ENCODE measurements at places on chromosomes 11 and 22.
A peak's percentile ranks its signal among the peaks of the same experiment; 100 is the strongest.

DNA sequence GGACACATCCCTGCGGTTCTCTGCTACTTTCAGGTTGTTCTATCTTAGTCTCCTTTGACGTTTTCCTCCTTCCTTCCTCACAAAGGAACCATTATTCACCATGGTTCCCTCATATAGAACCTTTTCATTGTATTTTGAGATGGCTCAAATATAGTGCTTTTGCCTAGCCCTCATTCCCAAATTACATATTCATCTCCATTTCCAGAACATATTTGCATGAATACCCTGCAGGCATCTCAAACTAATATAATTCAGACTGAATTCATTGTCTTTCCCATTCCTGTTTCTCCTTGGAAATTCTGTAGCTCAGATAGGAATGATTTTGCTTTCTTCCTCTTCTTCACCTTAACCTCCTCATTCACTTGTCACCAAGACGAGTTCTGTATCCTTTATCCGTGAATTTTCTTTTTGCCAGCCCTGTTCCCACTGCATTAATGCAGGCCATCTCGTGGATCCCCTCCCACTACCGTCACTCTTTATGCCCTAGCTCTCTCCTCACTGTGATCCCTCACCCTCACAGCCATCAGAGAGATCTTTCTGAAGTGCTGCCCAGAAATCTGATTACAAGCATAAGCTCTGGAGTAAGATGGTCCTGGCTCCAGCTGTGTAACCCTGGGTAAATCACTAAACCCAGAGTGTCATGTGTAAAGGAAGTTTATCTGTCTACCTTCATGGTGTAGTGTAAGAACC is 23.3 kb downstream of the PIWIL4 start:
- no peak for DNase-seq
- H3K4me1 ChIP-seq = no peaks in the 10 kb centered on the region
- H3K4me3 ChIP-seq = no peak overlapping the region
- H3K27me3 ChIP-seq = no peaks in the 10 kb centered on the region
- no peak overlapping the region for H3K27ac ChIP-seq

DNA sequence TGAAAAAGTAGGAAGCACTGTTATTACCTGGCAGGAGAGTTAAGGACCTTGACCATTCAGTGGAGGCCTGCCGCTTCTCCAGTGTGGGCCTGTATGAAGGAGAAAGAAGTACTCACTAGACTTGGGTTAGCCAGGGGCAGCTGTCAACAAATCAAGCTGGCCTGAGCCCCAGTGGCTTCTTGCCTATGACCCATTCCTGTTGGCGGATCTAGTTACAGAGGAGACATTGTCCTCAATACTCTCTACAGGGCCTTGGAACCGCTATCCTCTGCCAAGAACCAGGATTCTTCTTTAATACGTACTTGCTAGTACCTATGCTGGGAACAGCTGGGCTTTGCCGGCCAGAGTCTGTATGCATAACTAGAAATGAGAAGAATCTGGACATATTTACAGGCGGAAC is 68.1 kb downstream of the ALX4 start:
- peaks cover 12% of the 10 kb centered on the region for H3K4me1 ChIP-seq
- H3K4me3 ChIP-seq = no peak overlapping the region
- no peaks in the 10 kb centered on the region for H3K27me3 ChIP-seq
- DNase-seq = no peak
- H3K27ac ChIP-seq = no peak overlapping the region

GRCh38 chr11:63970902-63971301 is 3.5 kb upstream of the COX8A start:
- no peak overlapping the region for H3K27ac ChIP-seq
- no peak for DNase-seq
- H3K27me3 ChIP-seq = no peaks in the 10 kb centered on the region
- H3K36me3 ChIP-seq = no peaks in the 10 kb centered on the region
- peaks cover 3% of the 10 kb centered on the region for H3K4me1 ChIP-seq

DNA sequence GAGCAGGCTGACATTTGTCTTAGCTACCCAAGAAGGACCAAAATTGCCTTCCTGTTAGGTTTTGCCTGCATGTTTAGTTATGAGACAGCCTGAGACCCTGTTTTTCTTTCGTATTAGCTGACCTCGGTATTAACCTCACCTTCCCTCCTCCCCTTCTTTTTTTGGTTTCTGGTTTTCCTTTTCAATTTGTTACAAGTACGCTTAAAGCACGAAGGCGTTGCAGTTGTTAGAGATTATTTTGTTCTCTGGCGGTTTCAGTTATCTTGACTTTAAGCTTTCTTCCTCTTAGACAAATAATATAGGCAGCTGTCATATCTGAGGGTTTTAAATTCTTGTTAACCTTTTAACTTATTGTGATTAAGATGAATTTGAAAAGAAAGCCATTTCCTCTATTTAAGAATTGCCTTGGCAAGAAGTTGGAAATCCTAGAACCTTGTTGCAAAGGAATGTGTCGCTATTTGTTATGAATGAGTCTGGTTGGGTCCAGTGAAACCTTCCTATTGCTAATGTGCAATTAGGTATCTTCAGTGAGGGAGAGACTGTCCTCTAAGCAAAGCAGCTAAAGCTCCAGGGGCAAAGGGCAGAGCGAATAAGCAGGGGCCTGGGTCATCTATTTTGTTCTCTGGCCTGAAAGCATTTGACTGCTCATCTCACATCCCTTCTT is 45.7 kb downstream of the PACS1 start:
- H3K4me1 ChIP-seq = peaks cover 16% of the 10 kb centered on the region
- no peaks in the 10 kb centered on the region for H3K36me3 ChIP-seq
- DNase-seq = no peak
- H3K27ac ChIP-seq = no peak overlapping the region
- H3K4me3 ChIP-seq = no peak overlapping the region

GRCh38 chr11:123740787-123741158 is 687 bp downstream of the ZNF202 start:
- no peaks in the 10 kb centered on the region for H3K36me3 ChIP-seq
- H3K27ac ChIP-seq = peak overlapping the region; percentile 58
- no peaks in the 10 kb centered on the region for H3K27me3 ChIP-seq
- H3K4me1 ChIP-seq = peaks cover 10% of the 10 kb centered on the region

DNA sequence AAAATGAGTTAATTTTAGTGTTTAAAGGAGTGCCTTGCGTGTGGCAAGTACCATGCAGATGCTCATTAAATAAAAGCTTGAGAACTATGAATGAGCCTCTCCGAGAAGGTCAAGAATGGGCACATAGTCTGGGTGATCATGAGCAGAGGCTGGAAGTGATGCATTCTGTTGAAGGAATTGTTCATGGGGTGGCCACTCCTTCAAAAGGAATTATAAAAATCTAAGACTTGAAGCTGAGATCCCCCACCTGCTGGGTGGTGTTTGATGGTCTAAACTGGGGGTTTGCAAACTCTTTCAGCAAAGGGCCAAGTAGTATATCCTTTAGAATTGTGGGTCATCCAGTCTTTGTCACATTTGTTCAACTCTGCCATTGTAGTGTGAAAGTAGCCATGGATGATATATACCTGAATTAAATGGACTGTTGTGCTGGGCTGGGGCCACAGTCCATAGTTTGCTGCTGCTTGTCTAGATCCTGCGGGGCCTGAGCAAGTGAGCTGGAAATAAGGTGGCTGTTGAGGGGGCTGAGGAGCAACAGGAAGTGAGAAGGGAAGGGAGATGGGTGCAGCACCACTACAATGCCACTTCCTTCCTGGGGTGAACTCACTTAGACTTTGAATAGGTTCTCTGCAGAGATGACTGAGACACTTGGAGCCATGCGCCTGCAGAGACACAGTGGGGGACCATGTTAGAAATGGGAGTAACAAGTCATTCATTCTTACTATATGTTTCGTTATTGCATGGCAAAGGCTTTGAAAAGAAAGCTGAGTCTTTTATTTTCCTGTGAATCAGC is 179.0 kb downstream of the SNX19 start:
- DNase-seq = no peak
- no peaks in the 10 kb centered on the region for H3K27me3 ChIP-seq
- H3K36me3 ChIP-seq = no peaks in the 10 kb centered on the region
- no peak overlapping the region for H3K27ac ChIP-seq
- H3K4me1 ChIP-seq = peaks cover 5% of the 10 kb centered on the region
- H3K4me3 ChIP-seq = no peak overlapping the region

GRCh38 chr11:18236664-18237356 is at the start of gene SAA4:
TSS of gene SAA4 (minus strand) at chr11:18236802. CDS start at chr11:18235926, 876 bp downstream.
- no peaks in the 10 kb centered on the region for H3K36me3 ChIP-seq
- H3K27me3 ChIP-seq = no peaks in the 10 kb centered on the region
- H3K27ac ChIP-seq = no peak within 1 kb of the TSS
- no peaks in the 10 kb centered on the region for H3K4me1 ChIP-seq
- no peak within 1 kb of the TSS for H3K4me3 ChIP-seq

DNA sequence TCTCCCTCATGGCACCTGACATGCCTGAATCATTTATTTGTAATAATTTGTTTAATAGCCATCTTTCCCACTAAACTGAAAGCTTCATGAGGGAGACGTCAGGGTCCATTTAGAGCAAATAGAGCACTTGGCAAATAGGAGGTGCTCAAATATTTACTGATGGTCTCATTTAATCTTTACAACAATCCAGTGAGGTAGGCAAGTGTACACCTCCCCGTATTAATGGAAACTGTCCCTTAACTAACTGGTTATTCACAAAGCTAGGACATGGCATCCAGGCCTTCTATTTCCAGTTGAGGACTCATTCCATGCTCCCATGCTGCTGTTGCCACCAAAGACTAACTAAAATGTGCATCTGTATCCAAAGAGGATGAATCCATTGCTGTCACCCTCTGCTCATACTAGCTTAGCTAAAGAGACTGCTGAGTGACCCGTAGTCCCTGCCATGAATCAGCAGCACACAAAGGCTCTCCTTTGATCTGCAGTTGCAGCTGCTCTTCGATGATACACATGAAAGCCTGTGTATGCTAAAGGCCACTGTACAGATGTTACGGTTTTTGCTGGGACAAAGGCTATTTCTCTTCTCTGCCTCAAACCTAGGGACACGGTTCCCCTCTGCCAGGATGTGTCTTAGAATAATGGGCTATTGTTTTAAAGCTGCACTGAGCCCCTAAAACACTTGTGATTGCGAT is 82.6 kb downstream of the RAB30 start:
- H3K27ac ChIP-seq = no peak overlapping the region
- no peaks in the 10 kb centered on the region for H3K36me3 ChIP-seq
- no peak overlapping the region for H3K4me3 ChIP-seq
- H3K27me3 ChIP-seq = no peaks in the 10 kb centered on the region

DNA sequence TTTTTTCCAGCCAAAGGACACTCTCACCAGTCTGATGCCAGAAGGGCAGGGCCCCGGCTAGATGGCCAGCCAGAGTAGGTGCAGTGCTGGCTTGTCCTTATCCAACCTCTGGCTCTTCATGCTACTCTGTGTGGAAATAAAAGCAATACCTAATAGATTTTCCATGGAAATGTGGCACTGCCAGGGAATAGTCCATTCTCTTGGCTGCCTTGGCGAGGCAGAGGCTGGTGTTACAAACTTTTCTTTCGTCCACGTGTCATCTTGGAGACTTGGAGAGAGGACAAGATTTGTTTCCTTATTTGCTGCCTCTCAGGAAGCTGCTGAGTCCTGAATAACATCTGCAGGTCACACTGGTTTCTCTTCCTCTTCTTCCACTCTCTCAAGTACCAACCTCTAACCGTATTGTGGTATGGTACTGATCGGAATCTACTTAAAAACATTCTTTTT is 17.2 kb upstream of the C1QTNF4 start:
- H3K27me3 ChIP-seq = no peaks in the 10 kb centered on the region
- no peak for DNase-seq
- no peak overlapping the region for H3K27ac ChIP-seq

DNA sequence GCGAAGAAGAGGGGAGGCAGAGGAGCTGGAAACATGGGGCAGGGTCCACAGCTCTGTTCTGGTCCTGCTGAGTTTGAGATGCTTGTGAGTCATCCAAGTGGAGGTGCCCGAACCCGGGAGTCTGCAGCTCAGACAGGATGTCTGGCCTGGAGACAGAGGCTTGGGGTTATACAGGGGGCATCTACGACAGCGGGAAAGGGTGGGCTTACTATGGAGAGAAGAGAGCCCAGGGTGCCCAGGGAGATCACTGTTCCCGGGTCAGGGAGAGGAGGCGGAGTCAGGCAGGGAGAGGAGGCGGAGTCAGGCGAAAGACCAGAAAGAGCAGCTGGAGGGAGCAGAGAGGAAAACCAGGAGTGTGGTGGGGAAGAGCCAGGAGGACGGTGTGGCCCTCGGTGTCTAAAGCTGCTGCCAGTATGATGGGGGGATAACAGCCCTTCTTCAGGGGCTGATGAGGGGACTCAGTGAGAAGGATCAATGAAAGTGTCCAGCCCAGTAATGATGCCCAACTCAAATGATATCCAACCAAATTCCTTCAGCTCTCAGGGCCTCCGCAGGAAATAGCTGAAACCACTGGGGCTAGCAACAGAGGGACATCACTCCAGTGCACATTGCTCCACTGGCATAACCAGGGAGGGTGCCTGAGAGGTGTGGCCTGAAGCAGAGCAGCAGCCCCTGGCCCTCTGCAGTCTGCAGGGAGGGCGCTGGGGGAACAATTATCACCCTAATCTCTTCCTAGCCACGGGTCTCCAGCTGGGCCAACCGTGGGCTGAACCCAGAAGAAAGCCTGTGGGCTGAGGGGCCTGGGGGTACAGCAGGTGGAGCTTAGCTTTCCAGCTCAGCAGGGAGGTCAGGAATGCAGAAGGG is 2.6 kb upstream of the LTBP3 start:
- H3K27ac ChIP-seq = peak overlapping the region; percentile 80
- no peaks in the 10 kb centered on the region for H3K36me3 ChIP-seq
- H3K4me3 ChIP-seq = no peak overlapping the region
- DNase-seq = peak; percentile 86

DNA sequence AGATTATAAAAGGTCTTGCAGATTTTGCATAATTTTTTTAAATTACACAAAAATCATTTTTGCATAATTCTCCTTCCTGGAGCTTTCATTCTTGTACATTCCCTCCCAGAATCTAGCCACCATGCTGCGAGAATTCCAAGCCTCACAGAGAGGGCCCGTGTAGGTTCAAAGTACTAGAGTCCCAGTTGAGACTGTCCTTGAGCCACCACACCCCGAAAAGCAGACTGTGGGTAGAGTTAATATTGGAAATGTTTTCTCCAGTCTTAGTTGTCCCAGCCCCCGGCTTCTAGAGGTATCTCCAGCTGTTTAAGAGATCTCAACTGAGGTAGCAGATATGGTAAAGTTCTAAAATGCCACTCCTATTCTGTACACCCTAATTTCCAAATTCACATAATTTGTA is 407.3 kb upstream of the ANO3 start:
- no peak overlapping the region for H3K27ac ChIP-seq
- no peaks in the 10 kb centered on the region for H3K36me3 ChIP-seq
- no peaks in the 10 kb centered on the region for H3K4me1 ChIP-seq

DNA sequence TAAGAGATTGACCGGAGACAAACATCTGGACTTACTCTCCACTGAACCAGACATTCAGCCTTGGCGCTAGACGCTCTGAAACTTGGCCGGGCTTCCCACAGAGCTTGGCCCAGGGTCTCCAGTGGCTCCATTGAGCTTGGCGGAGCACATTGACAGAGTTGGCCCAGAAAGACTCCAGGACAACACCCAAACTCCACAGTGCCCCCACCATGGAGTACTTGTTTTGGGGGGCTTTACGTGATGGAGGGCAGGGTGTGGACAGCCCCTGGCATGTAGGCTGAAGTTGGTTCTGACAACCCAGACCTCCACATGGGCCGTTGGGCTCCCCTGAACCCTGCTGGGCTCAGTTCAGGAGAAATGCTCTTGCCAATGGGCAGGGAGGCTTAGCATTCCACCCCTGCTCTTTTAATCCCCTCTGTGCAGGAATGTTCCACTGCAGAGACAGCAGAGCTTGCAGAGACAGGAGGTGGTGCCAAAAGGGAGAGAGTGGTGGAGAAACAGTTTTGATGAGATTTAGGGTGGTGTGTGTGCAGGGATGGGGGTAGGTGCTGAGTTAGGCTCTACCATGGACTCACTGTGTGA is 102.4 kb upstream of the TIMP3 start:
- H3K27me3 ChIP-seq = no peaks in the 10 kb centered on the region
- H3K27ac ChIP-seq = no peak overlapping the region
- H3K4me1 ChIP-seq = no peaks in the 10 kb centered on the region
- H3K4me3 ChIP-seq = no peak overlapping the region
- no peak for DNase-seq
- no peaks in the 10 kb centered on the region for H3K36me3 ChIP-seq

Measured in ovary (tissue), 10 donors.